Activated CD8-positive, alpha-beta memory T cell treated with anti-CD3 and anti-CD28 coated beads for 1 hour (primary cell): ENCODE measurements at places on chromosomes 5 and 9.
A peak's percentile ranks its signal among the peaks of the same experiment; 100 is the strongest.

- no peak for DNase-seq
Observed at GRCh38 chr5:79872291-79872690, 118.8 kb downstream of the MTX3 start.

- DNase-seq = no peak
Observed at GRCh38 chr5:175854231-175855040, 16.9 kb upstream of the CPLX2 start.

- DNase-seq = no peak
Observed at GRCh38 chr9:35619800-35620158, 1.6 kb upstream of the CD72 start.

DNA sequence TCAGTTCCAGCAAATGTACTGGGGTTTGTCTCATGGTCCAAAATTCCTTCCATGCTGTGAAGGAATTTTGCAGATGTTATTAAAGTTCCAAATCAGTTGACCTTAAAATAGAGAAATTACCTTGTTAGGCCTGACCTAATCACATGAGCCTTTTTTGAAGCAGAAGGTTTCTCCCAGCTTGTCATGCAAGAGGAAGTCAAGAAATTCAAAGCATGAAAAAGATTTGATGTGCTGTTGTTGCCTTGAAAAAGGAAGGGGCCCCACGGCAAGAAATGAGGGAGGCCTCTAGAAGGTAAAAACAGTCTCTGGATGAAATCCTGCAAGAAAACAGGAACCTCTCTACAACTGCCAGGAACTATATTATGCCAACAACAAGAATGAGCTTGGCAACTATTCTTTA lies 24.2 kb upstream of the HAPLN1 start:
- DNase-seq = no peak

- DNase-seq = peak; percentile 4
Observed at GRCh38 chr9:72271613-72272478, 93.2 kb downstream of the ZFAND5 start.

DNA sequence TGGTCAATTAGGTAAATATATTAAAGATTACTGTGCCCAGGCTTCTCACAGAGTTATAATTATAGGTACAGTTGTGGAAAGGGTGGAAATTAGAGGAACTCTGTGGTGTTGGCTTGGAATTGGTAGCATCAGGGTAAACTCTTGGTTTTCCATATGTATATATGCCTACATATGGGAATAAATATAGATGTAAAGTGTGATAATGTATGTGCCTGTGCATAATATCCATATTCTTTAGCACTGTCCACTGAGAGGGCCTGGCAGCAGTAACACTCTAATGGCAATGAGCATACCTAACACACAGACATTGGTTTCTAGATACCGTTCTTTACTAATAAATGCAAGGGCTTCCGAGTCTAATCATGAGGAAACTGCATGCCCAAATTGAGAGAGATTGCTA lies 4.0 kb upstream of the PTPDC1 start:
- no peak for DNase-seq

GRCh38 chr9:131238402-131239021 lies 37.8 kb downstream of the FAM78A start:
- DNase-seq = no peak

DNA sequence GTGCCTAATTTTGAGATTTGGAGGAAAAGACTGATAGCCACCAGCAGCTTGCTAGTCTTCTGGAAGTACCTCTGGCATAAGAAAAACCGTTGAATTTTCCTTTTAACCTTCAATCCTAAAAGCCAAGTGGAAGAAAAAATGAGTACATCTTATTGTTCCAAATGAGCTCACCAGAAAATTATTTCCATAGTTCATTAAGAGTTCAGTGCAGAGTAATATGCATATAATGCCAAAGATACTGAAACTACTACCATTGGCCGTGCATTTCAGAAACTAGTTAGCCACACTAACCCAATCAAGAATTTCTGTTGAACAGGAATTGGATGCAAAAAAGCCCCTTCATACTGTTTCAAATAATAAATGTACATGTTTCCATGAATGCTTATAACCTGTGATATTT lies 607.9 kb downstream of the KCTD16 start:
- DNase-seq = no peak

- DNase-seq = no peak
Observed at GRCh38 chr5:74052441-74053221, 426.6 kb downstream of the ARHGEF28 start.

DNA sequence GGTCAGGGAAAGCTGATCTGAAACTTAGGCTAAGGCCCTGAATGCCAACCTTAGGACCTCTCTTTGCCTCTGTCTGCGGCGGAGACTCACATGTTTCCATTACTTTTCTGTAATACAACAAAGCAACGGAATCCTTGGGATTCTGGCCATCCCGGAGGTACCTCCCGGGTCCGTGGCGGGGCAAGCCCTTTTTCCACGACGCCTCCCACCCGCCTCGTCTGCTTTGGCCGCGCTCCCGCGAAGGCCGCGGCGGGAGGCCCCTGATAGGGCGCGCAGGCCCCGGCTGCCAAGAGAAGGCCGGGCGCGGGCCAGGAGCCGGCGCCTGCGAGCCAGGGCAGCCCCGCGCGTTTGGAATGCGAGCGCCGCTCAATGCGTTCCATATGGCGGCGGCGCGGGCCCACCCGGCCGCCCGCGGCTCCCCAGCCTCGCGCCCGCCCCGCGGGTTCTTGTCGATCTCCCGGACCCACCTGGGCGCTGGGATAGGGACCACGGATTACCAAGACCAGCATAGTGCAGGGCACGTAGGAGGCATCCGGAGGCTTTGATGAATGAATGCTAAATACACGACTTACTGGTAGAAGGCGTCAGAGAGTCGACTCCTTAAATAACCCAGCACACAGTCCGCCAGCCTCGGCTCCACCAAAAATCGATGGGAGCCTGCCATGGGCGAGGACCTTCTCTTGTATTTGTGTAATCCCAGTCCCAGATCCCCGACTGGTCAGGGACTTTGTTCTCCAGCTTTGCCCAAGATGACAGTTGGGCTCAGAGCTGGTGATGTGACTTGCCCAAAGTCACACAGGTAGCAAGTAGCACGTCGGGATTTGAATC lies 17.5 kb upstream of the PHF19 start:
- DNase-seq = no peak

- no peak for DNase-seq
Observed at GRCh38 chr5:50968356-50969149, 302.1 kb downstream of the PARP8 start.
